ENCODE measurements at places on chromosomes 11 and 22.

DNA sequence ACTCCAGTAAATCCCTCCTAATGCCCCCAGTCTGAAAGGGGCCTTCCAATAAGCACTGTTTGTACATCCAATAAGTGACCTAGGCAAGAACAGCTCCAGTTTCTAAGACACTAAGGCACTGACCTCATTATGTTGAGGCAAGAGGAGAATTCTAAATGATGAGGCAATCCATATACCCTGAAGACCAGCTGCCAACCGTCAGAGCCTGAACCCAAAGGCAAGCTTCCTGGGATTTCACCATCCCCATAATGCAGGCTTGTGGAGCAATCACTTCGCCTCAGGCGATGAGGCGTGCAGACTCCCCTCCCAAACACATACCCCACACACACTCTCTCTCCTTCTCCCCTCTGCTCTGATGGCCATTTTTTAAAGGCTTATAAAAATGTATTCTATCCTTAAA lies 49.5 kb downstream of the LGR4 start:
- no peak for DNase-seq

- DNase-seq, result no peak
These were observed 12.0 kb downstream of the CSTPP1 start for GRCh38 chr11:46948378-46949131.

DNA sequence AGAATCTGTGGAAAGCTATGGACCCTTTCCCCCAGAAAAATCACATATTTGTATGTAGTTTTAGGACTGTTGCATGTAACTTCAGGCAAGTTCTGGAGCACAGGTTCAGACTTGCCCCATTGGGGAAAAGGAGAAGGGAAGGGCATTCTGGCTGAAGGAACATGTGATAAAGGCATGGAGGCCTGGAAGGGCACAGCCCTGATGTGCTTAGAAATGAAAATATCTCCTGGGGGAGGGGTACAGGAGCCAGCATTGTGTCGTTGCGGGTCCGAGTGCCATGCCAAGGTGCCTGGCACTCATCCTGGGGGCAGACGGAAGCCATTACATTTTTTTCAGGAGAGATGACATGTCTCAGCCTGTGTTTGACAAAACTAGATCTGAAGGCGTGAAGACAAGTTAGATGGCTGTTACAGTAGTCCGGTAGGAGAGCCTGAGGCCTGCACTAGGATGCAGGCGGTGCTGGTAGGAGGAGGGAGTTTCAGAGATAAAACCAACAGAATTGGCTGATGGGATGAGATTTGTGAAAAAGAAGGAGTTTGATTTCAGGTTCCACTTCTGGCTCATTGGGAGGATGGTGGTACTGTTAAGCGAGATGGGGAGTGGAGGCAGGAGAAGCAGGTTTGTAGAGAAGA lies 96.9 kb downstream of the TEAD1 start:
- no peak for DNase-seq

DNA sequence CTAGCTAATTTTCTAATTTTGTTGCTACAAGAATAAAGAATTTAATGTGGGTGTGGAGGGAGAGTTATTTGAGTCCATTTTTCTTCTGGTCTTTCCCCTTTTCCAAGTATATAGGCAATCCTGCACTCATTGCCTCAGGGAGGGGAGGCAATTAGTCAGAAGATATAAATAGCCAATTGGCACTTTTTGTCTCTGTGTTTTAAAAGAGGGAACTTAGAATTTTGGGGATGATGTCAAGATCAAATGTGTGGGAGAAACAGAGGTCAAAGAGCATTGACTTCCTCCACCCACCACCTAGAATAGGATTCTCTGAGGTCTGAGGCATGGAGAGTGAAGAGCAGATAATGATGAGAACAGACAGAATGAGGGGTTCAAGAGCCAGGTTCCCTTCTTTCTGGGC lies 120.3 kb upstream of the ZC3H12C start:
- no peak for DNase-seq

DNA sequence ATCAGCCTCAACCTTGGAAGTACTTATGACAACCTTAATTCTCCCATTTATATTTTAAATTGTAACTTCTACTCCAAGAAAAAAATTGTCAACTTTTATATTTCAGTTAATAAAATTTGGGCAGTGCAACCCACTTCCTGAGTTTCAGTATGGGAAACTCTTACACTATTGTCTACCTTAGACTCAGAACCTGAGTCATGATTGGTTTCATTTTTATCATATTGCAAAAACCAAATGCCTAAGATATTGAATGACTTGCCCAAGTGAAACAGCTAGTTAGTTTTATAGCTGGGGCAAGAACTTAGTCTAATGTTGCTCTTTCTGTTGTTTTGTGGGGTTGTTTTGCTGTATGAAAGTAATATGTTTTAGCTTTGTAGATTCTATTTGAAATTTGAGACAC lies 334.0 kb upstream of the ARHGAP42 start:
- DNase-seq, result no peak

DNA sequence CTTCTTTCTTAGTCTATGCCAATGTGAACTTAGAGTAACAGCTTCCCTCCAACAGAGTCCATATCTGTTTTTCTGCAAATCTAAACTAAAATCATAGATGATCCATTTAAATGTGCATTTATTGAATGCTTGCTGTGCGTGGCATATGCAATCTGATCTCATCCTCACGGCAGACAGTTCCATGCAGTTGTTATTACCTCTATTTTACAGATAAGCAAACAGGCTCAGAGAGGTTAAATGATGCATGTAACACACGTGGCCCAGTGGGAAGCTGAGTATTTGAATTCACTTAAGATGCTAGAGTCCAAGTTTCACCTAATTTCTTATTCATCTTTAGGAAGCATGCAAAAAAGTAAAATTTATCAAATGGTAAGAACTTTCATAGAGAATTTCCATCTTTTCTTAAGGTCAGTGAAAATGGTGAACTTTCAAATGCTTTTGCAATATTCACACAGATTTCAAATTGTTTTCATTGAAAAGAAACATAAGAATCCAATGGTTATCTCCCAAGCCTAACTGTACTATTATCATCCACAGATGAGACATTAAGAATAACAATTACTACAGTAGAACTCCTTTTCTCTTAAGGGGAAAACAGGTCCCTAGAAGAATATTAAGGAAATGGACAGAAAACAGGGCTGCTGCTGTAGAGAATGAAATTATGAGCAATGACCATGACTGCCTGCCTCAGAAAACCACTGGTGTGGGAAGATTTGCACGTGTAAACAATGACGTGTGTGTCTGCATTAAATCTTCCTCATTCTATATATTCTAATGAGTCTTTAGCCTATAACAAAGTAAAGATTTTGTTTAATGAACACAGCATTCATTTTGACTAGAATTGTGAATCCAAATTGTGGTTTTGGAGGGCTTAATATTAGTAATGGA lies 1171.3 kb downstream of the LRRC4C start:
- no peak for DNase-seq

- DNase-seq, result no peak
These were observed 76.5 kb downstream of the SWAP70 start for GRCh38 chr11:9740202-9740883.

DNA sequence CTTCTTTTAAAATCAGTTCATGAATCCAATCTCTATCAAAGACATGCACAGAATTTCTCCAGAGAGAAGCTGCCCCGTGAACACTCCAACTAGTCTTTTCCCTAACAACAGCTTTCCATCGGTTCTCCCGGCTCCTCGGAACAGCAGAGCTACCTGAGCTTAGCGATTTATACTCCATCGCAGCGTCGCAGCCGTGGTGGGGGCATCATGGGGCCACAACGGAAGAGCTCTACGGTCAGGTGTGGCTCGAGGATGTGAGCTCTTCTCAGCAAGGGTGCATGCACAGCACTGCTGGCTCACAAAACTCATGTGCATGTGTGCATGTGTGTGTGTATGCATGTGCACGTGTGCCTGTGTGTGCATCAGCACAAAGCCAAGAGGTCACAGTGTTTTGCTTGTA lies 11.7 kb upstream of the MOB2 start:
- no peak for DNase-seq

GRCh38 chr11:94046796-94047195 lies 25.6 kb downstream of the HEPHL1 start:
- no peak for DNase-seq

GRCh38 chr22:31148953-31149627 lies 8.8 kb upstream of the PLA2G3 start:
- DNase-seq, result no peak

DNA sequence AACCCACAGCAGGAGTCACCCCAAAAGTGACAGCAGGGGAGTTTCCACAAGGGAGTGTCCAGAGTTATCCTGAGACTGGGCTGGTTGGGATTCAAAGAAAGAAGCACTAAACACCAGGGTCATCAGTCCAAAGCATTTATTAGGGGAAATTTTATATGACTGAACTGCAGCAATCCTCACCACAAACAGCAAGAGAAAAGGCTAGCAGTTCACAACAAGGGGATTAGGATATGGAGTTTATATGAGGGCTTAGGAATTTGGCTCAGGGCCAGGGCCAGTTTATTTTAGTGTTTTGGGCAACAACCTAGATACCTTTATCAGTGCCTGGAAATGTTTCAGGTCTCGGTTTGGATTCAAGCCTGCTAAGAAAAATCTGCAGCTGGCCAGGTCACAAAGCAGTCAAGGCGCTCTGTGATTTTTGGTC lies 4.6 kb upstream of the TMEM126A start:
- no peak for DNase-seq

DNA sequence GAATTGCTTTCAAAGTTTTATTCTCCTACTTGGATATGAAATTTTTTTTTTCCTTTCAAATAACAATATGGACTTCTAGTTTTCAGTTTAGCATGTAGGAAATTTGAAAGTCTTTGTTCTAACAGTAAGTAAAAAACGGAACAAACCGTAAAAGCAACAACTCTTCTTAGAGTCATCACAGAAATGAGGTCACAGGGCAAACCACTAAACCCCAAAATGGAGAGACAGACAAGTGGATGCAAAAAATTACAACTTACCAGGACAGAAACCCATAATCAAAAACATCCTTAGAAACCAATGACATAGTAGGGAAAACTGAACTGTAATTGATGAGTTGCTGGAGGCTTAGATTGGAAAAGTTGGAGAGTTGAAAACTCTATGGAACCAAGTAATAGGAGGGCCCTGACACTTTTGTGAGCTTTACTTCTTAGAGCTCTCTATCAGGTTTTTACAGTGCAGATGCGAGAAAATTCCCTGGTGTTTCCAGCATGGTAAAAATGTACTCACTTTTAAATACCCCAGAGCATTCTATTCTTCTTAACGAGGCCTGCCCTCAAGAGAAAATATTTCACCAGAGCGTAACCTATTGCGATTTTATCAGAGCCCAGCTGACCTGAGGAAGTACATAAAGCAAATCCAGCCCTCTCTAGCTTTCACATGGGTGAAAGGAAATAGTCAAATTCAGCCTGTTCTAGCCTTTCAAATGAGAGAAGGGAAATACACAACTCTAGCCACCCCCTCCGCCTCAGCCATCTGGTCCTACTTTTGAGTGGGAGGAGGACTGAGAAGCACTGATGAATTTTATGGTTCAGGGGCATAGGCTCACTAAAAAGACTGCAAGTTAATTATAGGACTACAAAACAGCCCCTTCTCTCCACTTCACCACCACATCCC lies 39.1 kb downstream of the CASP12 start:
- DNase-seq, result no peak

DNA sequence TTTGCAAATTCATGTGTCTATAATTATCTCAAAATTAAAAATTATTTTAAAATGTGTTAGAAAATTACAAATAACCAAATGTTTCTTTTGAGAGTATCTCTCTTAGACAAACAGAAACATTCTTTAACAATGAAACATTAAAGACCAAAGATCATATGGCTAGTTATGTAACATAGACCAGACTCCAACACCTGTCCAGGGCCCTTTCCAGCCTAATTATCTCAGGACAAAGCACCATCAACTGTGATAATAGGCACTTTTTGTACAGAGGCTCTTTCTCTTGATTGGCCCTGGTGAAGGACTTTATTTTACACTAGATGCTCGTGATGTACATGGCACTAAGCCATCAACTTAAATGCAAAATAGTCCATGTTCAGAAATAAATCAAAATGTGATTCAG lies 5.0 kb upstream of the PLEKHA7 start:
- no peak for DNase-seq

DNA sequence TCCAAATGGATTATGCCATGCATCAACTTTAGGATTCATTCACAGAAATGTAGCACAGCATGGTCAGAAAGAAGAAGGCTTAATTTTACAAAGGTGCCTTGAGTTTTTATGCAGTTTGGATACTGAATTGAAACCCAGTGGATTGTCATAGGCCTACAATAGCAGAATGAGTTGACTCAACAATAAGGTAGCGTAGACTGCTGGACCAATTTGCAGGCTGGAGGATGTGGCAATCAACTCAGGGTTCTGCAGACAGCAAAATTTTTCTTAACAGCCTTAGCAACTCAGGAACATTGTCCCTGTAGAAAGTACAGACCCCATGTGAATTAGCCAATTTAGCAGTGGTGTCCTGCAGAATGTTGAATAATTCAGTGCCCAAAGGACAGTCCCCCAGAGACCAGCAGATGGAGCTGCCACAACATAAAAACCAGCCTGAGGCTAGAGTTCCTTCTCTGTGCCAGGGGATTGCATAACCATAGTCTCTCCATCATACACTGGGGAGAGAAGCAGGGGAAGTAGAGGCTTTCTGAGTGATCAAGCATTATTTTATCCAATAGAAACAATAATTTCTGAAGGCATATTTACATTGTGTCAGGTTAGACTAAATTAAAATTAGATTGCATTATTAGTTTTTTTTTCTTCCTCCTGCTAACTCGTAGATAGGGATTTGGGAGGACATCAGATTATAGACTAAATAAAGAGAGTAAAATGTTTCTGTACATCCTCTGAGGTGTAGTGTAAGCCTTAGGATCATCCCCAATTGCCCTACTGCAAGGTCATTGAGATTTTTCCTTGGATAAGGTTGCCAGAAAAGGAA lies 20.3 kb upstream of the MRPL17 start:
- DNase-seq, result no peak

DNA sequence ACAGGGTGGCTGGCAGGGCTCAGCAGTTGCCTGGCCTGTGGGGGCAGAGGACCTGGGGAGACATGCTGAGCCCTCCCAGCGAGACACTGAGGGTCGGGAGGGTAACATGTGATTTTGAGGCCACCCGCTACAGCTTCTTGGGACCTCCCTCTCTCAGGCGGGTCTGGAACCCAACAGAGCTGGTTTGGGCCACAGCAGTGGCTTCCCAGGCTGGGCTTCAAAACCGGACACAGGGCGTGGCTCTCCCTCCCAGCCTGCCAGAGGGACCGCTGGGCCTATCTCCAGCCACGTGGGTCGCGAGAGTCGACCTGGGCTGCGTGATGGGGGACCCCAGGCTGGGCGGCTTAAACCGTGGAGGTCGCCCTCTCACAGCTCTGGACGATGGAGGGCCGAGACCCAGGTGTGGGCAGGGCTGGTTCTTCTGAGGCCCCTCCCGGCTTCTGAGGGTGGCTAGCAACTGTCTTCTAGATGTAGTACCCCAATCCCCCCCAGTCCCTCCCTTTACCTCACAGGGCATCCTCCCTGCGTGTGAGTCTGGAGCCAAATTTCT lies 91.7 kb downstream of the KCNQ1 start:
- DNase-seq, result no peak

Data from RWPE2 (cell line).